SHP77 treated with DMSO at 0.1 percent for 48 hours (cell line): ENCODE measurements at places on chromosomes 2 and 18.

DNA sequence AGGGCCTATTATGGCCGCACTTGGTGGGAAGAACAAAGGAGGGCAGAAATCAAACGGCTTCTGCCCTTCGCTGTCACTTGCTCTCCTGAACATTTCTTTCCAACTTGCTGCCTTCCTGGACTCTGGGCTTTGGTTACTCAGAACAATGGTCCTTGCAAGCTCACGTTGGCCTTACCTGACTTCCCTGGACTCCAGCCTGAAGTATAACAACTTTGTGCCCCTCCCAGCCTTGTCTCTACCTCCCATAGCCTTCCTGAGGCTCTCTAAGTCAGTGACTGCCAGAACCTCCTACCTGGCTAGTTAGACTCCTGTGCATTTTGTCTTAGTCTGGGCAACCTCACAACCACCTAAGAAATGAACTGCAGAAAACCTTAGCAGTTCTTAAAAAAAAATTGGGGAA, 30.2 kb upstream of the ITPRID2 start:
- no peak for DNase-seq

DNA sequence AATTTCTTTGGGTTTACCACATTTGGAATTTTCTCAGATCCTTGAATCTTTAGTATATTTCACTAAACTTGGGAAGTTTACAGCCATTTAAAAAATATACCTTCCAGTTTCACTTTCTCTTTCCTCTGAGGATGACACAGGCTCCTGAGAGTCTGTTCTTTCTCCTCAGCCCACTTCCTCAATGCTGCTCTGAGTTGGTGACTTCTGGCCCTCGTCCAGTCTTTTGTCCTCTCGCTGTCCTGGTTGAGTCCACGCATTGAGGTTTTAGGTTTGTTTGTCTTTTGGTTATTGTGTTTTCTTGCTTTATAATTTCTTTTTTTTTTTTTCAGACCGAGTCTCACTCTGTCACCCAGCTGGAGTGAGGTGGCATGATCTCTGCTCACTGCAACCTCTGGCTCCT, 40.7 kb upstream of the GALR1 start:
- no peak for DNase-seq

- no peak for DNase-seq
Measured at GRCh38 chr2:85961053-85961452, 72.3 kb upstream of the ST3GAL5 start.

- no peak for DNase-seq
Measured at GRCh38 chr18:71168557-71169145, 879.8 kb downstream of the SOCS6 start.

GRCh38 chr18:46096651-46097300, 1.3 kb downstream of the ATP5F1A start:
- DNase-seq, result no peak

DNA sequence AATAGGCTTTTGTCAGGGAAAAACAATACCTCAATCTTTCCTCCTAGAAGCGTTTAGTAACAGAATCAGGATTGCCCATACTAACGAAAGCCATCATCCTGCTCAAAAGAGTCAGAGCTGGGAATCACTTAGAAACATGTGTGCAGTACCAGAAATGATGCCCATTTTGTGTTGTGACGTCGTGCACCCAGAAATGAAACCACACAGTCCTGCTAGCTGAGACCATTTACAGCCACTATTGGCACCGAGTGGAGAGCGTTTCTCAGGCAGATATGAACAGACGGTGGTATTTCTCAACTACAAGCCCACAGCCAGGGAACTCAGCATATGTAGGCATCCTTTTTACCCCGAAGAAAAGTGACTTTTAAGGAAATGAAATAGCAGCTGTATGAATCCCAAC, 284.3 kb upstream of the LRATD1 start:
- no peak for DNase-seq

GRCh38 chr18:3898861-3899613, 449.1 kb downstream of the TGIF1 start:
- DNase-seq, result no peak

DNA sequence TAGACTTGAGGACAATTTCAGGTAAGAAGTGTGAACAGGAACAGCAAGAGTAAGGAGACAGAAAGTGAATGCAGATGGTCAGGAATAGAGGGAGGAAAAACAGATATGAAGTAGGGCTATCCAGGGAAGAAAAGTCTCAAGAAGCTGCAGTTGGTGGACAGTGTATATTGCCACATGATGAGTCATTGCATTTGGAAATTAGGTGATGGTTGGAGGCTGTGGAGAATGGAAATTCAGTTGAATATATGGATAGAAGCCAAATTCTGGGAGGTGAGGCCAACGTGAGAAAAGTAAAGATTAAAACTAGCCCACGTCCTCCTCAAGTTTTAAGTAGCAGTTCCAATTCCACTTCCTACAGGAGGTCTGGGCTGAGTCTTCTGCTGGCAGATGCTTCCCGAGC, 158.4 kb downstream of the UBE2E3 start:
- no peak for DNase-seq

DNA sequence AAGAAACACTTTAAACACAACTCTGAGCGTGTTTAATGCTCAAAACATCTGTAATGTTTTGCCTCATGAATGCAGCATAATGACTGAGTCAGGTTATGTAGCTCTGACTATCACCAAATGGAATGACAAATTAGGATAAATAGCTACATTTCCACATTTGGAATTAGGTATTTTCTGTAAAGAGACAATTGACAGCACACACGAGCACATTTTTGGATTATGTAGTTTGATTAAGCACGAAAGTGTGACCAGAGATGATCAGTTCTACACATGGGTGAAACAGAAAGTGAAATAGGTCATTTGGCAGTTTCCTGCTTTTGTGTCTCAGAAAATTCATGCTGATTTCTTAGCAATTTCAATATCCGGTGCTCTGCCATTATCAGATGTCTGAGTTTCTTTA, 29.0 kb downstream of the LPIN1 start:
- no peak for DNase-seq

DNA sequence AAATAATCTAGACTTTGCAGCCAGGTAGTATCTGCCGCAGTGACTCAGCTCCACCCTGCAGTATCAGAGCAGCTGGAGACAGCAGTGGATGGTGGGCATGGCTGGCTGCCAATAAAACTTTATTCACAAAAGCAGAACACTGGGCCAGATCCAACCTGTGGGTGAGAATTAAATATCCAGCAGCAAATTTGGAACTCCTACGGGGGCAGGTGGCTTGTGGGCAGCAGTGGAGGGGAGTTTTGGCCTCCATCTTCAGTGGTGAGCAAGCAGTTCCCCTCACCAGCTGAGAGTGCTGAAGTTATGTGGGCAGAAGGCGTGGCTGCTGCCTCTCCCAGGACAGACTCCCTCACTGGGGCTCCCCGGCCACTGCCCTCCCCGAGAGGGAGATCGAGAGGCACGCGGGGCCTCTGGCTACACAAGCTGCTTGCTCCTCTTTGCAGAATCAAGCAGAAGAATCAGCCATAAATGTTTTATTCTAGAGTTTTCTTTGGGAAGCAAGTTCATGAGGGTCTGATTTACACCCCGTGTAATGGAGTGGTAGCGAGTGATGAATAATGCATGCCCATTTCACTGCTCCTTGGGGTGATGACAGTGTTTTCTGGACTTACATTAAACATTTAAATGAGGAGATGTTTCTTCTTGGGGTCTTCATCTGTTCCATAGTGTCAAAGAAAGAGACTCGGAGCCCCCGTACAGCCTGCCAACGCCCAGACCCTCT, 204.3 kb downstream of the SEPTIN10 start:
- peak; percentile 2 for DNase-seq

GRCh38 chr2:189614585-189614984, 34.0 kb upstream of the SLC40A1 start:
- no peak for DNase-seq

GRCh38 chr18:50091509-50092244, 103.3 kb downstream of the MYO5B start:
- DNase-seq, result no peak

DNA sequence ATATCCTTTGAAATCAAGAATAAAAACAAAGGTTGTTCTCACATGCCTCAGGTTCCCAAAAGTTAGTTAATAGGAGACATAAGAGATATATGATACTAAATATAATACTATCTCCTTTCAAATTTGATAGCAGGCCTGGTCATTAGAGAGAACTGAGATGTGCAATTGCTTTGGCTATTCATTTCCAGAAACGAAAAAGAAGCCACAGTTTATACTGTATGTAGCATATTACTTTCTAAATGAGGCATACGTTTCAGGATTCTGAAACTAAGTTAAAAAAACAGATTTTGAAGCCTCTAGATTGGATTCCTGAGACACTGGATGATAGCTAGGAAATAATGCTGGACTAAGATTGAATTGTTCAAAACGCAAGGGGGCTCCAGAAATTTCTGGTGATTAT, 7.1 kb downstream of the PPP1R1C start:
- DNase-seq, result no peak

- DNase-seq, result no peak
Measured at GRCh38 chr2:128978212-128978611, 659.5 kb upstream of the HS6ST1 start.
